ENCODE measurements at places on chromosomes 7 and 10. TPM values are rescaled to one million over a fixed set of nuclear protein-coding genes. Genes with fewer than 3 reads are reported as not detected.

DNA sequence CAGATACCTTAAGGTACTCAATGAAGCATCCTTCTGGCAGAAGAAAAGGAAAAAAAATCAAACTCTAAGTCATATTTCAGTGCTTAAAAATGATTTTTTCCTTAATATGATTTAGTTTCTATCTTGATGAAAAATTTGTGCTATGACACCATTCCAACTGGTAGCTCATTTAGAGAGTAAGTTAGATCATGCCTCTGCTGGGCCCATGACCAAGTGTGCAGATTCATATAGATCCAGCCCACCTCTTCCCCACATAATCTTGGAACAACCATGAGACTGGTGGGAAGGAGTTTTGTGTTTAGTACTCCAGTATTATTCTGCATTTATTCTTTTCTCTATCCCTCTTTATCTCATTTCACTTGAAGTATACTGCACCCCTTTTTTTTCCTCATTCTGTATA lies 908.3 kb downstream of the KCNMA1 start:
- no peak for DNase-seq

The INHBA gene
- 12.6 TPM for total RNA-seq

The GPC2 gene
- total RNA-seq, result 75.0 TPM

The PPP1R9A gene
- total RNA-seq, result 93.3 TPM

The SLC13A4 gene
- 12.6 TPM for total RNA-seq

The SYT15B gene
- total RNA-seq, result not detected

- no peak for DNase-seq
Observed at GRCh38 chr7:1679966-1680730, 10.1 kb downstream of the ELFN1 start.

GRCh38 chr10:59891936-59892335 lies 14.4 kb downstream of the CCDC6 start:
- DNase-seq, result no peak

The LBX1 gene
- total RNA-seq, result not detected

GRCh38 chr7:145431834-145432233 lies 596.0 kb upstream of the TPK1 start:
- DNase-seq, result no peak

DNA sequence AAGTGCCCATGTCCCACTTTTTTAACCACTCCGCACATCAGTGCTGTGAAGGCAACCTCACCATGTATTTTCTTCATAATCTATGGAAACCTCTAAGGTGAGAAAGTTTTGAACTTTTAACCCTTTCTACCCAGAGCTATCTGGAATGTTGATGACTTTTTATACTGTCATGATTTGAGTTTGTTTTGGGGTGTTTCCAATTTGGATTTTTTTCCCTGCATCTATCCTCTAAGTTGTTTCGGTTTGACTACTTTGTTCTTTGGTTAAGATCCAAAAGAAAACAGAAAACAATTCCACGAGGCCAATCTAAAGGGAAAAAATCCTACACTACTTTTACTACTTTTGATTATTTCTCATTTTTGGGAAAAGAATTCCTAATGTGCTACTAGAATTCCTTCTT lies 279.7 kb downstream of the USP6NL start:
- no peak for DNase-seq

- no peak for DNase-seq
Observed at GRCh38 chr7:157905651-157906461, 569.1 kb downstream of the DNAJB6 start.

The SEC61A2 gene
- 45.7 TPM for total RNA-seq

The PSTK gene
- 9.8 TPM for total RNA-seq

DNA sequence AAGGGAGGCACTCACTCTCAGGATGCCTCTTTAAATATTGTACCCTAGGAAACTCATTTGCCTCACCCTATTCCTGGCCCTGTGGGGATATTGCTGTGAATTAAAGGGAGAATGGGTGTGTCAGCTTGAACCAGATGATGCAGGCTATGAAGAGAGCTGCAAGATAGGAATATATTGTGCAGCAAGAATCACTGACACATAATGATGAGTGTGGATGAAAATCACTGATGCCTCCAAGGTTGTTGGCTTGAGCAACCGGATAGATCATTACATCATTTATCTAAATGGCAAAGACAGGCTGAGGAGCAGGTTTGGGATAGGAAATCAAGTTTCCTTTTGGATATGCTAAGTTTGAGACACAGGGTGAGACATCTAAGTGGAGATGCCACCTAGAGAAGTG lies 6.2 kb downstream of the SLC26A4 start:
- no peak for DNase-seq

DNA sequence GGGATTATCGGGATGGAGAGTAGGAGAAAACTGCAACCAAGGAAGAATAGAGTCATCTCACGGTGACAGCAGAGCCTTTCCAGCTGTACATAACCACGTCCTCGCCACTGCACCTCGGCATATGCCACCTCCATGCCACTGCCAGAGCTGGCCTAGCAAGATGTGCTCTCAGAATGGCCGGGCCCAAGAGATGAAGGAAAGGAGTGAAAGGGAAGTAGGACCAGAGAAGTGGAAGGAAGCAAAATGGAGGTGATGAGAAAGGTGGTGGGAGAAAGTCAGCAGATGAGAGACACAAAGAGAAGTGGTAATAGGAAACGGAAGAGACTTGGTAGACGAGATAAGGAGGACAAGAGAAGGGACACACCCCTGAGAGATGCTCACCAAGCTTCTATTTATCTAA lies 8.0 kb upstream of the CALU start:
- no peak for DNase-seq

GRCh38 chr7:115009139-115009538 lies 87.2 kb downstream of the MDFIC start:
- no peak for DNase-seq

GRCh38 chr7:31074120-31074383 lies 21.9 kb downstream of the ADCYAP1R1 start:
- no peak for DNase-seq

The FAM20C gene
- 19.6 TPM for total RNA-seq

DNA sequence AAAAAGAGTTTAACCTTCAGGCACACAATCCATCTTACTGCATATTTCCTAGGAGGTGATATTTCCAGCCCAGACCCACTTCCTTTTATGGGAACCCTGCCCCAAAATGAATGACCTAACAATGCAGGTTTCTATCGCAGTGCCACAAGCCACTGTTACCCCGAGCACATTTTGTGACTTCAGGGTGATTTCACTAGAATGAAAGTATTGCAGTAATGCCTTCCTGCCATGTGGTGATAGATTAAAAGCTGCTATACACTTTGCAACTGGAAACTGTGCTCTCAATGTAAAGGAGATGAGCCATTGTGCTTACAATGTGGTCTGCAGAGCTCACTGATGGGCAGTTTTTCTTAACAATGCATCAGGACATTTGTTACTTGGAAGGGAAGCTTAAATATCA lies 90.5 kb upstream of the RSU1 start:
- no peak for DNase-seq

DNA sequence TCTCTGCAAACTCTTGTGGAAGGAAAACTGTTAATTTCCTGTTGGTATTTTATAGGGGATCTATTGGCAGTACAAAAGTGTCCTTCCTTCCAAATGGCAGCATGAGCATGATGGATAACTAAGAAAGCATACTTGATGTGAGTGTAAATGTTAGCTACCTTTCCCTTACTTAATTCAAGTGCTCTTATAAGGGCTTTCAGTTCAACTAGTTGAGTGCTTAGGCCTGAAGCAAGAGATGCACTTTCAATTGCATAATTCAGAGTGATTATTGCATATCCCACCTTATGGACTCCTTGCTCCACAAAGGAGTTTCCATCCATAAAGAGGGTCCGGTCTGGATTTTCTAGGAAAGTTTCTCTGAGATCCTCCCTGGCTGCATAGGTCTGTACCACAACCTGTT lies 56.3 kb upstream of the CYP2C8 start:
- DNase-seq, result no peak

DNA sequence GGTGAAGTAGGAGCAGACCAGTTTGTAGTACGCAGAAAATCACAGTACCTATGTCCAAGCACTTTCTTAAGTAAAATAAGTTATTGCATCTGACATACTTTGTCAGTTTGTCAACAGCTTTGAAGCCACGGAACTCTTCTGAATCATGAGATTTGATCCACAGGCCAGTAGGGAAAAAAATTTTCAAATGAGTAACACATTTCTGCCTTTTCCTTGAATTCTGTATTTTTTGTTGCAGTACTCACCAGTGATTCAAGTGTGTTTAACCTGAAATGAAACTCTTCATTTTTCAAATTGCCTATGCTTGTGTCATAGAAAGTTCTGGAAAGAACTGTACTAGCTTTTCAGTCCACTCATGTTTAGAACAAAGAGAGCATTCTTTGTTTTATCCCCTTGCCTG lies 337.7 kb downstream of the GATA3 start:
- DNase-seq, result no peak

DNA sequence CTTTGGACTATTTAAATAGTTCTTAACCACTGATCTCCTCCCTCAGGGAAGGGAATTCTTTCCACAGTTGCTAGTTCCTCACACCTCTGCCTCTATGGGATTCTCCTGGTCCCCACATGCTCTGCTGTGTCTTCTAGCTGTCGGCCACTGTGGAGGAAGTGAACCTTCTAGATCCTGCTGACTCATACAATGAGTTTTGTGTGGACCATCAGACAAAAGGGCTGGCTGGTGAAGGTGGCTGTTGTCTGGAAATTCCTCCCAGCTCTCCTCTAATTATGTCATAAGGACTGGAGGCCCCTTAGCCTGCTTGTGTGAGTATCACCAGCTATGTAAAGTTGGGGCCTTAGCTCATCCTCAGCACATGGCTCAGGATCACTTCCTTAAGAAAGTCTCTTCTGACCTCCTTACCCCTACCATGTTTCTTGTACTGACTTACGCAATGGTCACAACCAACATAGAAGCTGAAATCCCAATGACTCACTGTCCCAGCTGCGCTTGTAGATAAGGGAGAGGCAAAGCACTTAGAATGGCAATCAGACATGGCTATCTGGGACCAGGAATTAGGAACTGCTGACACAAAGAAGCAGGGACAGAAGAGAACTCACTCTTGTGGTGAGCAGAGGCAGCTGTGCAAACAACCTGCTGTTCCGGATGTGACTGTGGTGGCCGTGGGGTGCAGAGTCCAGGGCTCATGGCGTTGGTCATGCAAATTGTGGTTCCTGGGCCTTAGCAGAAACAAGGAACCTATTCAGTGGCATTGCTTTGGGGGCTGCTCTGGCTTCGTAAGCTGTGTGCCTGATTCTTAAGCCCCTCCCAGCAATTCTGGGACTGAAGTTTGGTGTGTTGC lies 2.5 kb upstream of the MACC1 start:
- no peak for DNase-seq

DNA sequence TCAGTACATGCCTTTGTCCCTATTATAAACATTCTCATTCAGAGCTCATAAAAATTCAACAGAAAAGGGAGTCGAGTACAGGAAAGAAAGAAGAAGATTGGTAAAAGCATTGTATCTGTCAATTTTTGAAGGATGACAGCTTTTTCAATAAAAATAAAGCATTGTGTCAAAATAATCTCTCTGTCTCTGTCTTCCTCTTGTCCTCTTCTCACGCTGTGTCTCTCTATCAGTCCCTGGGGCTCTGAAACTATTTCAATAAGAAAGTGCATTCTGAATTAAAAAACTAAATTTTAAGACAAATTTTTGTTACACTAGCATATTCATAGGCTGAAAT lies 248.4 kb downstream of the TNS3 start:
- DNase-seq, result no peak

DNA sequence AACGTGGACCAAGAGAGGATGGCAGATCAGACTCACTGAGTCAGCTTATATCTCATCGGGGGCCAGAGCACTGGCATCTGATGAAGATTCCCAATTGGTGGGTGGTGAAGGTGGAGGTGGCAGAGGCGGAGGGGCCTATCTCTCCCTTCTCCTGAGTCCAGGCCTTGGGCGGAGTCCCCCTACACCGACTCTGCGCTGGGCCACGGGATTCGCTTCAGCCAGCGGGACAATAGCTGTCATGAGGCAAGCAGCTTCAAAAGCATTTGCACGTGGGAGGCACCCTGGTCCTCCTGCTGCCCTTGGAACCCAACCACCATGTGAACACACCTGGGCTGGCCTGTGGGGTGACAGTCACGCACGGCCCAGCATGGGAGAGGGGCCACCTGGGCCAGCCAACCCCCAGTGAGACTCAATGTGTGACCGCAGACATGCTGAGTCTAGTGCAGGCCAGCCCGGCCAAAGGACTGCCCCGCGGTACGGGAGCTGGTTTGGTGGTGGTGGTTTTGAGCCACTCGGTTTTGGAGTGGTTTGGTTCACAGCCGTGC lies 466.8 kb upstream of the FOXK1 start:
- no peak for DNase-seq

DNA sequence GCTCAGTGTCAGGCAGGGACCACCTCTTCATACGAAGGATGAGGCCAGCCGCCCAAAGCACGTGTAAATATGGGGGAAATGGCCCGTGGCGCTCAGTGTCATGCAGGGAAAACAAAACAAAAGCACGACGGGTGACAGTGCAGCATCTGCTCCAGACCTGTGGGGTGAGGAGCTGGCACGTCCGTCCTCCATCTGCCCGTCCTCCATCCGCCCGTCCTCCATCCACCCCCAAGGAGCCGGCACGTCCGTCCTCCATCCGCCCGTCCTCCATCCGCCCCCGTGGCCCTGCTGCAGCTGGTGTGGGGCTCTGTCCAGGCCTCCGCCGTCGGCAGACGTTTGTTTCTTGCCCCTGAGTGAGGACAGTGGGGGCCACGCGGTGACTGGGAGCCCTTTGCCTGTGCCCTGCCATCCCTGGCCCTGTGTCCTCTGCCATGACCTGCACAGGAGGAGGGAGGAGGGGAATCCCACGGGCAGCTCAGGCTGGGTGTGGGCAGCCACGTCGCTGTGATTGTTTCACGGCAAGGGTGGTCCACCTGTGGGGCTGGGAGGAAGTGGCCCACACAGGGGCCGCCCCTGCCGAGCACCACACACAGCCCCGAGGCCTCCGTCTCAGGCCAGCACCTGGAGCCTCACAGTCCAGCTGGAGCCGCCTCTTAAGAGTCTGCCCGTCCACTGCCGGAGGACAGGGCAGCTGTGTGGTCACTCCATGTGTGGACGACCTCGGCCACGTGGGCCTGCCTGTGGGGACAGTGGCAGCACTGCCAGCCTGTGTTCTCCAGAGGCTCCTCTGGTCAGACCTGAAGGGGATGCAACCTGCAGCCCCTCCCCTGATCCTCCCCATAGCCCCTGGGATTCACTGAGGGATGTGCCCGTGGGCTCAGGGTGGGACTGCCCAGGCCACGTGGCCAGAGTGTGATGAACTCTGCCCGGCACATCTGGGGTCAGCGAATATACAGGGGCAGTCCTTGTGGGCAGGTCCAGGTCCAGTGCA lies 38.2 kb upstream of the DPYSL4 start:
- DNase-seq, result no peak

The MMD2 gene
- total RNA-seq, result 2.4 TPM

The ATOH7 gene
- total RNA-seq, result 0.41 TPM

DNA sequence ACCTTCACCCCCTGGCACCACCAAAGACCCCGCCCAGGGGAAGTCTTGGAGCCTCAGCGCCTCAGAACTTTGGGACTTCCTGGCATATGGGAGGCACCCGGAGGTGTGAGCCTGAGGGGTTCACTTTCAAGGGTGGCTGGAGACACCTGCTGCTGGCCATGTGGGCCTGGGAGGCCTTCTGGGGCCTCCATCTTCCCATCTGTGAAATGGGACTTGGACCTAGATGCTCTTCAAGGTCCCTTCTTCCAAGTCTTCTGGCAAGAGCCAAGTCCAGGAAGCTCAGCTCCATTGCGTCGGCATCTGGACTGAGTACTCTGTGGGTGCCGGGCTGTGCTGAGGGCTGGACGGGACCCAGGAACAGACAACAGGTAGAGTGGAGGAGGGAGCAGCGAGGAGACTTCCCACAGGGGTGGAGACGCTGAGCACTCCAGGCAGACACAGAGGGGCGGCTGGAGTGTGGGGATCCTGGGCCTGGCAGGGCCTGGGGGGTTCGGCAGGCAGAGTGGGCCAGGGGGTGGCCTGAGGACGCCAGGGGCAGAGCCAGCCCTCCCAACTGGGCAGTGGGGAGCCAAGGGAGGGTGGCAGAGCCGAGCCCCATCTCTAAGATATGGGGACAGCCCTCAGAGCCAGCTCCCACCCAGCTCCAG lies 9.3 kb upstream of the LFNG start:
- no peak for DNase-seq

Measured in frontal cortex (tissue), 4 donors.